ENCODE measurements at places on chromosomes 6 and 20.

DNA sequence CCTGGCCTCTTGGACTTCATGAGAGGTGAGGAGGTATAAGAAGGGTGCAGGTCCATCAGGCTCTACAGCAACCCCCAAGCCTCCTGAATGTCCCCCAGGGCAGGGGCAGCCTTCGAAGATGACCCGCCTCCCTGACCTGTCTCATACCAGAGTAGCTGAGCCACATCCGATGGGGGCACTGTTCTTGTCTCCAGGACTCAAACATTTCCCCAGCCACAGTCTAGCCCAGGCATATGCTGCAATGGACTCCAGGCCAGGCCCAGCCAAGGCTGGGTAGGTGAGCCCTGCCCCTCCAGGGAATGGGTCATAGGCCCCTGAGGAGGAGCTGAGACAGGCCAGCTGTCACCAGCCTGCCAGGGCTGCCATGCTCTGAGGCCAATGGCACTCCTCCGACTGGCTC, 65.3 kb downstream of the BANF2 start:
- DNase-seq = no peak

- no peak for DNase-seq
Observed at GRCh38 chr20:17620371-17621228, 50.7 kb downstream of the DSTN start.

GRCh38 chr6:126718600-126719327, 378.8 kb downstream of the CENPW start:
- DNase-seq = no peak

DNA sequence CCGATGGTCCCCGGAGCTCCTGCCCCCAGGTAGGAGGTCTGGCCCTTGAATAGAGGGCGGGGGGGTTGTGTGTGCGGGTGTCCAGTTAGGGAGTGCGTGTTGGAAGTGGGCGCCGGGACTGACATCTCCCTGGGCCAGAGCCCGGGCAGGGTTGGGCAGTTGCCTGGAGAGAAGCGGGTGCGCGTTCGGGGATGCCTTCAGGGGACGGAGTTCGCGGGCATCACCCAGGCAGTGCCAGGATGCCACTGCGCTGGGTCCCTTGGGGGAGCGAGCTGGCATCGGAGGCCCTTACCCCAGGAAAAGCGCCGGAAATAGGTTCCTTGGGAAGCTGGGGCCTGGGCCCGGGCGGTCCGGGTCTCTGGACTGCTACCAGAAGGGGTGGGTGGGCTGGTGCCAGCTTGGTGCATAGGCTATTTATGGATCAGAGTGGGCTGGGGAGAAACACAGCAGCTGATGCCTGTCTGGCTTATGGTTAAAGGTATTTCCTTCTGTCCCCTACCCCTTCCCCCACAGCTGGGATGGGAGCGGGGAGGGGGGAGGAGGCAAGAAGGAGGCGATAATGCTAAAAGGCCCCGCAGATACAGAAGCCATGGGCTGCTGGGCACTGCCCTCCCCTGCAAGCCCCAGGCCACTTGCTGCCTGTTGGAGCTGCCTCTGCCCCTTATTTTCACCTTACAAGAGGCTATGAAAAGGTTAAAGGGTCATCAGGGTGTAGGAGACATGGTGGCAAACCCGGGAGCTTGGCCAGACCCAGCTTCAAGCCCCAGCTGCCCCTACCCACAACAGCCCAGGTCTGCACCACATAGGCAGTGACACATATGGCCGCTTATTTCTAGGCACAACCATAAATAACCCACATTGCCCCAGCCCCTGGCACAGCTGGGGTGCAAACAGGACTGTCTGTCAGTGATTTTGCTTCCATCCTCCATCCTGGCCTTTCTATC, 638 bp downstream of the PACSIN1 start:
- no peak for DNase-seq

- no peak for DNase-seq
Observed at GRCh38 chr6:25452031-25452430, 172.9 kb downstream of the CARMIL1 start.

- DNase-seq = peak; percentile 43
Observed at GRCh38 chr20:53708129-53708968, 114.7 kb upstream of the ZNF217 start.

- DNase-seq = no peak
Observed at GRCh38 chr20:37243076-37243936, 18.3 kb downstream of the GHRH start.

GRCh38 chr6:133426038-133426437, 184.9 kb downstream of the EYA4 start:
- DNase-seq = no peak

- DNase-seq = no peak
Observed at GRCh38 chr20:12434672-12435071, 517.0 kb downstream of the BTBD3 start.

- DNase-seq = no peak
Observed at GRCh38 chr20:54623991-54624569, 148.7 kb downstream of the DOK5 start.

DNA sequence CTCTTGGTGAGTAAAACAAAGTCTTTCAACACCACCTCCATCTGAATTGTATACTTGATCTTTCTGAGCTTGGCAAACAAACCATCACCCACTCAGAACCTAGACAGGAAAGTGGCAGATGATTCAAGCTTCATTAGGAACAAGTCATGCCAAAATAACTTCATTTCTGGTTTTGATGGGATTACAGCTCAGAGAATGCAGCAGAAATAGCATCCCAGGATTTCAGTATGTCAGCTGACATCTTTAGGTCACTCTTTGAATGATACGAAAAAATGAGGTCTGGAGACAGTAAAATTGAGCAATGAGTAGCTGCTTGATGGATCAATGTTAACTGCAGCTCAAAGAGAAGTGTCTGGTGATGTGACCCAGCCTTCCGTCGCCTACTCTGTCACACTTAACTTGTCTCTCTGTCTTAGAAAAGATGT, 92.4 kb downstream of the GJA10 start:
- DNase-seq = no peak

DNA sequence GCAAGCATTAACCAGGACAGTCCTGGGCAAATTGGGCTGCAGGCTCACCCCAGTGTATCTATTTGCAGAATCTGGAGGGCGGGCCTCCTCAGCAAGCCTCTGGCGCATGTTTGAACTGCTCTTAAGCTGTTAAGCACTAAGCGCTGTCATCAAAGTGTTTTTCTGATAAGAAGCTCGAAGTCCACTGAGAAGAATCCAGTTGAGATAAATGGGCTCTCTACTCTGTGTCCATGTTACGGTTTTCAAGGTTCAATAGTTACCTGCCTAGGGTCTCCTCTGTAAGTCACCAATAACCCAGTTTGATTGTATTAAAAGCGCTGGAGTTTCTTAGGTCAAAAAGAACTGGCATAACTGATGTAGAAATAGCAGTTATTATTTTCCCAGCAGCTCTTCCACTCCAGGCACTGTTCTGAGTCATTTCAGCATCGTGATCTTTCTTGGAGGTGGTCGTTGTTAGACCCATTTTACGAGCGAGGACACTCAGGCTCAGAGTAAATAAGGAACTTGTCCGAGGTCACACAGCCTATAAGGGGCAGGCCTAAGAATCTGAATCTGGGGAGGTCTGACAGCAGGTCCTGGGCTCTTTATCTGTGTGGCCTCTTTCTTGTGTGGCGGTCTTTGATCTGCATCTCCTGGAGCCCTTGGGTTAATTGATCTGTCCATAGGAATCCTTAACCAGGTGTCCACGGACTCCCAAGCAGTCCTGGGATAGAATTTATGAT, 207.4 kb upstream of the ZNF217 start:
- DNase-seq = no peak

- DNase-seq = no peak
Observed at GRCh38 chr6:116883005-116883404, 6.0 kb downstream of the RFX6 start.

GRCh38 chr6:25053875-25054371, 118.2 kb upstream of the RIPOR2 start:
- DNase-seq = peak; percentile 9

DNA sequence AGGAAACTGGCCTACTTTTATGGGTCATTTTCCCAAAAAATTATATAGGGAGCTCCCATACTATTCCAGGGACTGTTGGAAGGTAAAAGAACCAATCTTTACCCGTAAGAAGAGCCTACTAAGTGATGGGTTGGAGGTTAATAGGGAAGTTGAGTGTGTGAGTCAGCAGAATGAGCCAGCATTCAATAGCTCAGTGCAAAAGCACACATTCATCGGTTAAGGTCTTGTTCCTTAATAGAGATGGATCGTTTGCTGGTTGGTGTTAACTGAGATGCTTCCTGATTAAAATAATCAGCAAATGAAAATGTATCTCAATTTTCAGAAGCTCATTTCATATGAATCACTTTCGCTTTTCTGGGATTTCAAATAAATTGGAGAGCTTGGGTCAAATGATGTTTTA, 115.3 kb upstream of the MRPS10 start:
- DNase-seq = peak; percentile 69

DNA sequence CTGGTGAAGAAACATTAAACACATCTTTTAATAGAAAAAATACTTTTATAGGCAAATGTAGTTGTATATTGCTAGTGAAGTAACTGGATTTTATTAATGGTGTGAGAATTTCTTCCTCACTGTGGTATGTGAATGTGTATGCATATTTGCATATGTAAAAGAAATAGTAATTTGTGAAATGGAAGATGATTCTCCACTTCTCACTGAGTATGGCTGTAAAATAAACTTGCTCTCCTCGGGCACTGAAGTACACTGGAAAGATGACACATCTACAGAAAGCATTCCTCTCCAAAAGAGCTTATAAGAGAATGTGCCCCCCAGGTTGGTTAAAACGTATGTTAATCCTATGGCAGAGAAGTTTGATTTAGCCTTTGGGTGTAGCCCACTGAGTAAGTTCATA, 155.5 kb downstream of the LPA start:
- DNase-seq = no peak

- DNase-seq = no peak
Observed at GRCh38 chr6:117194978-117195377, 70.4 kb upstream of the VGLL2 start.

GRCh38 chr20:33267701-33268100, 15.3 kb upstream of the BPIFB1 start:
- peak; percentile 72 for DNase-seq

- no peak for DNase-seq
Observed at GRCh38 chr20:16624106-16624505, 50.9 kb upstream of the KIF16B start.

DNA sequence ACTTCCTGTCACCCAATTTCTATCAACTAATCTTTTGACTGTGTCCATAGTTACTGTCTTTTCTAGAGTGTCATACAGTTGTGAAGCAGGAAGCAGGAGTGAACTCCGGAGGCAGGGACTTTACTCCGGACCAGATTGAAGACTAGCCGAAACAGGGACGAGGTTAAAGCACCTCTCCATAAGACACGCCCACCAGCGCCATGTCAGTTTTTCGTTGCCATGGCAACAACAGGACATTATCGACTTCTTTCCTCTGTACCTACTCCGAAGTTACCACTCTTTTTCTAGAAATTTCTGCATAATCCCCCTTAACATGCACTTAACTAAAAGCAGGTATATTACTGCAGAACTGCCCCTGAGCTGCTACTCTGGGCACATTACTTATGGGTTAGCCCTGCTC, 25.2 kb downstream of the TRIM38 start:
- DNase-seq = no peak

- DNase-seq = no peak
Observed at GRCh38 chr6:3698021-3698420, 53.5 kb downstream of the PXDC1 start.

- DNase-seq = no peak
Observed at GRCh38 chr20:53840532-53840931, 229.9 kb downstream of the BCAS1 start.

DNA sequence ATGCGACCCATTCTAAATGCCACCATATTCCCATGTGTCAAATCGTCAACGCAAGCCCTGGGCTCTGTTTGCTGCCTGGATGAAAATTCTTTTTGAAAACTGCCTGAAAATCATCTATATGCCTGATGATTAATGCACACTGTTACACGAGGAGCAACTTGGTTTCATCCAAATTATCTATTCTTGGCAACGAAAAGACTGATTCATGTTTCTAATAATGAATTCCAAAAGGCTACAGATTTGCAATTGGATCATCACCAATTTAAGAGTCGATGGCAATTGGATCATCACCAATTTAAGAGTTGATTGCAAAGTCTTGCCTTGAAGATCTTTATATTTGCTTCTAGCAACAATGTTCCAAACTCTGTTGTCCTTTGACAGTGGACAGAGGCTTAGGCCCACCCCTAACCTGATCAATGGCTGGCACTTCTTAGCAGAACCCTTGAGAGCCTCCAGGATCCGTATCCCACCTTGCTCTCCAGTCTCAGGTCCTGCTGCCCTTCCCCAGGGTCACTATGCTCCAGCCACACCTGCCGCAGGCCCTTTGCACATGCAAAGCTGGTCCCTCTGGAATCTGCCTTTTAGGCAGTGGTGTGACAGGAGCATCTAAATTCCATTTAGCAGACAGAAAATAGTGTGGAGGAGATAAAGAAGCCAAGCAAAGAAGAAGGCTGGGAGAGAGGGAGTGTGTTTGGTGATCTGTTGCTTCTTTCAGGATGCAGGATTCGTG, 460.9 kb upstream of the SULF2 start:
- no peak for DNase-seq

GRCh38 chr6:87837444-87837843, 135.4 kb upstream of the AKIRIN2 start:
- no peak for DNase-seq

GRCh38 chr6:113529196-113529595, 327.9 kb upstream of the MARCKS start:
- no peak for DNase-seq

GRCh38 chr20:6048391-6048790, 5.5 kb downstream of the LRRN4 start:
- no peak for DNase-seq

GRCh38 chr6:39086294-39086693, 28.7 kb downstream of the SAYSD1 start:
- no peak for DNase-seq

GRCh38 chr6:37176268-37177076, 6.5 kb downstream of the PIM1 start:
- no peak for DNase-seq

DNA sequence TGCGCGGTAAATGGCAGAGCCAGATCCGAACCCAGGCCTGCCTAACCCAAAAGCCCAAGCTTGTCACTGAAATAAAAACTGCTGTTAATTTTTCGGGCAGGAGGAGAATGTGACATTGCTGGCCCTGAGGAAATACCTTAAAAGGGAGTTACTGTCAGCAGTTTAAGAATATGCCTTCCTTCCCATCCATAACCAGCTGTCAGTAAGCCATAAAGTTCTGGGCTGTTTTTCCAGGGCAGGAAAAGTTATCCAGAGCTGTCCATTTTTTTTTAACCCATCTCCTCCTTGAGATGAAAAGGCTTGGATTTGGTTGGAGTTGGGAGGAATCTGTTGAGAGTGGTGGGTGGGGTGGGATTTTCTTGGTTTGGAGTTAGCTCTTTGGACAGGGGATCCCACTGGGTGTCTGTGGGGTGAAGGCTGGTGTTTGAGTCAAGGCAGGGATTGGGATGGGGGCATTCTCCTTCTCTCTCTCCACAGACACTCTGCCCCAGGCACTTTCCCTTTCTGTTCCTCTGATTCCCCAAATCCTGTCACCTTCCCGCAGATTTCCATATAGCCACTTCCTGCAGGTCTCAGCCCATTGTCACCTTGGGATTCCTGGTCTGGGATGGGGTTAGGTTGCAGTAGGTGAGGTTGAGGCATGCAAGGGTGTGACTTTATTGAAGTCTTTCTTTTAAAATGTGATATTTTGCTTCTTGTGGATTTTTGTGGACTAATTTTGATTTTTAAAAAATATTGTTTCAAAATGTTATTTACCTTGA, 4.3 kb upstream of the KCNG1 start:
- no peak for DNase-seq
